Heart right ventricle (tissue), 16 donors: ENCODE measurements at places on chromosomes 7 and 10. TPM values are rescaled to one million over a fixed set of nuclear protein-coding genes. Genes with fewer than 3 reads are reported as not detected.

GRCh38 chr10:103550229-103550628 is 56.7 kb downstream of the NEURL1 start:
- DNase-seq: no peak

Gene GIMAP2
- 3.6 TPM for total RNA-seq

- no peak for DNase-seq
Observed at GRCh38 chr7:45469103-45469502, 105.1 kb upstream of the ADCY1 start.

DNA sequence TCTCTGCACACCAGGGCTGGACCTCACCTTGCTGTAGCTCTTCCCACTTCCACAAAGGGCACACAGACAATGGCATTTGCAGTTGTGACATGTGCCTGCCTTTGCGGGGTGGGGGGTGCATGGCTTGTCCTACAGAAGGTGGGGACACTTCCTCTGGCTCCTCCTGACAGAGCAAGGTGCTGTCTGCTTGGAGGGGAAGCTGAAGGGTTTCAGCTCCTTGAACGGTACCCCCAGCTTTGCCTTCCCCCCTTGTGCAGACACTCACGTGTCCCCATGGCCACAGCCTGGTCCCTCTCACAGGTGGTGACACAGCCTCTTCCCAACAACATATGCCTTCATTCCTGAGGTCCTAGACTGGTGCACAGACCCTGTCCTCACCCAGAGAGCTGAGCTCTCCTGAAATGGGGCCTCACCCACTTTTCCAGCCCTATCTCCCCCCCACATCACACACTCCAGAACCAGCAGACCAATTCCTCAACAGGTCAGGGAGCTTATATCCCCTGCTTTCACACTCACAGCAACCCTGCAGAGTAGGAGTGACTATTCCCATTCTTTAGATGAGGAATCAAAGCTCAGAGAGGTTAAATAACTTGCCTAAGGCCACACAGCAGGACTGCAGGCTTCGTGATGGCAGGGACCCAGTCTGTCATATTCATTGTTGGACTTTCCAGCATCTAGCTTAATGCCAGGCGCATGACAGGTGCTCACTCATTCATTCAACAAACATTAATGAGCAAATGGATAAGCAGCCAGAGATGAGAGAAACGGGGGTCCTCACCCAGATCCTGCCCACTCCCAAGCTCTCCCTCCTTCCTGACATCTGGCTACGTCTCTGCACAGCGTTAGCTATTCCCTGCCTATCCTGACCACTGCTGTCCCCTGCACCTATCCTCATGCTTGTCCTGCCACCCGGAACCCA is 44.4 kb downstream of the PARP12 start:
- DNase-seq: no peak

- no peak for DNase-seq
Observed at GRCh38 chr7:92156990-92157389, 22.0 kb downstream of the LRRD1 start.

DNA sequence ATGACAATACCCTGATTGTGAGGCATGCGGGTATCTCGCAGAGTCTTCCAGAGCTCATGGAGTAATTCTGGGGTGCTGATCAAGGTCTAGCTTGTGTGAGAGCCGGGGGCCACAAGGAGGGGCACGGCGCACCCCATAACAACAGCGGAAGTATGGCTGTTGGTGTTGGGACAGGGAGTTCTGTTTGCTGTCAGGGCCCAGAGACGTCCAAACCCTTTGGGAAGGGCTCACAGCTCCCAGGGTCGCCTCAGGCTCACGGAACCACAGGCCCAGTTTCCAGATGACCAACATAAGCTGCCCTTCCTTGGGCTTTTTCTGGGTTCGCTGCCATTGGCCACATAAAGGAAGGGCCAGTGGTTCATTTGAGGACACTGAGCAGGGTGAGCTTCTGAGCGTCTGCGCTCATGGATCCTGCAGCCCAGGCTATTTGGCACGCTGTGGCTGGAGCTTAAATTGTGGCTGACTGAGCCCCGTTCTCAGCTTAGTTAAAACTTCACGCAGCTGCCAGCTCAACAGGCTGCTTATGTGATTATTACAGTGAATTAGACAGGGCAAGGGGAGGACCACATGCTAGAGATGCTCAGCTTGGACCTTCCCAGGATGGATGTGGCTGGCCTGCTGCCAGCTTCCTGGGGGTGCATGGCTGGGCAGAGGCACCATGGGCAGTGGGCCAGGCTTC is 92.3 kb downstream of the DNAJB6 start:
- no peak for DNase-seq

Gene HEPACAM2
- 0.24 TPM for total RNA-seq

Gene GIMAP1
- 6.5 TPM for total RNA-seq

DNA sequence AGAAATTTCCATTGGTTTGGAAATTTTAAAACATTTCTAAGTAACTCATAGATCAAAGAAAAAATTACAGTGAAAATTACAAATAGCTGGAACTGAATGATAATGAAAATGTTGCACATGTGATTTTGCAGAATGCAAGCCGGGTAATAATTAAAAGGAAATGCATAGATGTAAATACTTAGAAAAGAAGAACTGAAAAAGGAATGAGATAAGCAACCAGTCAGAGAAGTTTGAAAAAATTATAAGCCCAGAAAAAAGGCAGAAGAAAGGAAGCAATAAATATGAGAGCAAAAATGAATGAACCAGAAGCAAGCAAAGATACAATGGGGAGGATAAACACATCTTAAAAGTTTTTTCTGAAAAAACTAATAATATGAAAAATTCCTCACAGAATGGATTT is 3.2 kb upstream of the TMEM273 start:
- no peak for DNase-seq

GRCh38 chr7:32030904-32031692 is 39.1 kb downstream of the PDE1C start:
- no peak for DNase-seq

DNA sequence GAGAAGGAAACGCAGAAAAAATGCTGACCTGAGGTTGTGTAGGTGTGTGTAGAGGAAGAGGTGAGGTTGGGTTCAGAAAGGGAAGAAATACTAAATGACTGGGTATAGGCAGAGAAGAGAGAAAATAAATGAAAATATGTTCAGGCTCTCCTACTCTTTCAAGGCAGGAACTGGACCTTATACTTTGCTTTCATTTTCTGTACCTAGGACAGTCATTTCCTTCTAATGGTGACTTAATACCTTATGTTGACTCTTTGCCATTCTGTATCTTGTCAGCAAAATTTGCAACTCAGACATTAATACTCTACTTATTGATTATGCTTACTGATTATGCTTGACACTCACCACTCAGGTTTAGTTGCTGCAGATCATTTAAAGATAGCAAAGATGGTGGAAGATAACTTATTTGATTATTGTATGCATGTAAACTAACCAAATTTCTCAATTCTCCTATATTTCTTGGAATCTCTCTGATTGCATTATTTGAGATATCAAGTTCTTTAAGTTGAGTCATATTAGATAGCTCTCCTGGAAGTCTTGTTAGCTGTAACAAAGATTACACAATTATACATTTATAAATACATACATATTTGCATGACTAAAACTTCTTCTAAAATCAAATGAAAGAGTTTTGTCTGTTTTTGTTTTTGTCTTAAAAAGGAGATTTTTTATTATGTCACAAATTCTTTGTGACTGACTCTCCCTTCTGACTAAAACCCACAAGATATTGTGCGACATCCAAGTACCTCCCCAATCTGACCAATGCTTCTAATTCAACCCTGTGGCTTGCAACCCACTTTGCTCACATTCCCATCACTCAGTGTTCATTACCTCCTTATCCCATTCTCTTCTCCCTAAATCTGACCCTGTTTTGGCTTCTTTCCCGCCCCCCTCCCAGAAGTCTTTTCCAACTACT is 20.0 kb downstream of the LRRD1 start:
- no peak for DNase-seq

GRCh38 chr10:131946321-131946751 is 35.4 kb downstream of the BNIP3 start:
- DNase-seq: no peak

GRCh38 chr7:29154076-29154475 is 7.7 kb upstream of the CPVL start:
- no peak for DNase-seq

GRCh38 chr10:6207658-6208057 is 4.9 kb downstream of the PFKFB3 start:
- DNase-seq: no peak

Gene HABP2
- total RNA-seq: not detected

Gene UPK3BL2
- total RNA-seq: 6.0 TPM

Gene ETV1
- 56.6 TPM for total RNA-seq

- no peak for DNase-seq
Observed at GRCh38 chr7:38306171-38306570, 32.7 kb upstream of the TARP start.

- no peak for DNase-seq
Observed at GRCh38 chr7:35032166-35032565, 5.1 kb downstream of the DPY19L1 start.

Gene TRIL
- total RNA-seq: 4.0 TPM

Gene PANK1
- 18.2 TPM for total RNA-seq

- no peak for DNase-seq
Observed at GRCh38 chr7:111730057-111730456, 167.8 kb upstream of the IMMP2L start.

Gene NODAL
- total RNA-seq: not detected

Gene DPY19L1
- 22.0 TPM for total RNA-seq

- no peak for DNase-seq
Observed at GRCh38 chr10:131625041-131625440, 275.8 kb upstream of the PPP2R2D start.

- DNase-seq: no peak
Observed at GRCh38 chr10:60044242-60044641, 137.9 kb upstream of the CCDC6 start.

DNA sequence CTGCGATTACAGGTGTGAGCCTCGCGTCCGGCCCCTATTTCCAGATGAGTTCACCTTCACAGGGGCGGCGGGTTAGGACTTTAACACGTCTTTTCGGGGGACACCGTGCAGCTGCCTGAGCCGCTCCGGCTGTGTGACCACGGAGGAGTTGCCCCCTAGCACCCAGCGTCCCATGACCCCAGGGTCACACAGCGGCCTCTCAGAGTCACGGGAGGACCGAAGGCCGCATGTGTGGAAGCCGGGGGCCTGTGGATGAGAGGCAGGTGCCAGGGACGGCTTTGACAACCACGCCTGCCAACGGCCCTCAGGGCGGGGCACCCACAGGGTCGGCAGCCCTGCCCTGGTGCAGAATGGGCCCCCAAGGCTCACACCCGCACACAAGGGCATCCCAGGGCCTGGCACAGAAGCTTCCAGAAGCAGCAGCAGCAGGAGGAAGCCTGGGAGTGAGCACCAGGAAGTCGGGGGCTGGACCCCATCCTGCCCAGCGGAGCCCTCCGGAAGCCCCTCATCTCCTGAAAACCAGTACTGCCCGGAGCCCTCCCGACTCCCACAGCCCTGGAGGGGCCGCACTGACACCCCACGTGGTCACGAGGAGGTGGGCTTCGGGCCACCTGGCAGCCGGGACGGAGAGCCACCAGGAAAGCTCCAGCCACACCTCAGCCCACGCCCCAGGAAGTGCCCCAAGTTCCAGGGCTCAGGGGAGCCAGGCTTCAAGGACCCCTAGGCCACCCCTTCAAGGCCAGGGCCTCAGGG is 32.7 kb downstream of the ADAP1 start:
- DNase-seq: no peak

Gene LRRC17
- 9.5 TPM for total RNA-seq

Gene COL13A1
- 4.1 TPM for total RNA-seq

Gene TLX1
- not detected for total RNA-seq

- DNase-seq: no peak
Observed at GRCh38 chr10:70233939-70234300, 691 bp upstream of the PPA1 start.

DNA sequence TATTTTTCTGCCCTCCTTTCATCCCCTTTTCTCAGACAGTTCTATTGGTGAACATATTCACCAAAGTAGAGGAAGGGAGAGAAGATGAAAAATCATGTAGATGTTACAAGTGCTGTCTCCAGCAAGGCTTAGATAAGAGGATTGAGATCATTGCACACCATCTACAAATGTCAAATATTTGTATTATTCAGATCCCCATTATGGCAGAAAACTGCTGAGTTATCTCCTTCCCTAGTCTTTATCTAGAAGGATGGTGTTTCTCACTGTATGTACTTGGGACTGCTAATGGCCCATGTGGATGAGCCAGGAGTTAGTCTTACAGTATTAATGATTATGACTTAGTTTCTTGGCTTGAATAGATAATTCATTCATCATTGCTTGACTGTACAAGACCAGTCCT is 147.2 kb upstream of the EEPD1 start:
- no peak for DNase-seq

DNA sequence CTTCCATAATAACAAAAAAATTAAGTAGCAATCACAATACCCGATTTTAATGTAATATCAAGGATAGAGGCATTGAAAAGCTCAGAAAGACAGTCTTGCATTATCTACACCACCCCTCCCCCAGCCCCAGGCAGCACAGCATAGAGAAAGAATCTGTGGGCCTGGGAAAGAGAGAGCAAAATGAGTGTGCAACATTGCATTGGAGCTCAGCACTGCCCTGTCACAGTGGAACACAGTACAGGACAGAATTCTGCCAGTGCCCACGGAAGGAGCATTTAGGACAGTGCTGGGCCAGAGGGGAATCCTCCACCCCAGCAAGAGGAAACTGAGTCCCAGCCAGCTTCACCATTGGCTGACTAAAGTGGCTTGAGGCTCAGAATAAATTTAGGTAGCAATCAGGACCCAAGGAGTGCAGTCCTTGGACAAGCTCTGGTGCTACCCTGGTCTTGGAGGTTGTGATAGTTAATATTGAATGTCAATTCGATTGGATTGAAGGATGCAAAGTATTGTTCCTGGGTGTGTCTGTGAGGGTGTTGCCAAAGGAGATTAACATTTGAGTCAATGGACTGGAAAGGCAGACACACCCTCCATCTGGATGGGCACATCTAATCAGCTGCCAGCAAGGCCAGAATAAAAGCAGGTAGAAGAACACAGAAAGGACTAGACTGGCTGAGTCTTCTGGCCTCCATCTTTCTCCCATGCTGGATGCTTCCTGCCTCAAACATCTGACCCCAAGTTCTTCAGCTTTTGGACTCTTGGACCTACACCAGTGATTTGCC is 234.4 kb downstream of the ANK3 start:
- DNase-seq: no peak

Gene HOXA6
- not detected for total RNA-seq

Gene TRIM50
- 0.42 TPM for total RNA-seq

Gene UTF1
- not detected for total RNA-seq

GRCh38 chr10:48762064-48763042 is 77.7 kb downstream of the WDFY4 start:
- no peak for DNase-seq

GRCh38 chr10:103062854-103063590 is 130.1 kb downstream of the NT5C2 start:
- DNase-seq: no peak

Gene SPDYE8
- total RNA-seq: not detected

GRCh38 chr10:73206385-73206784 is 38.5 kb downstream of the FAM149B1 start:
- no peak for DNase-seq

Gene NUPR2
- total RNA-seq: not detected

- no peak for DNase-seq
Observed at GRCh38 chr7:157903710-157904109, 566.9 kb downstream of the DNAJB6 start.
